ENCODE measurements at places on chromosomes 5 and 9.

- no peak for DNase-seq
Observed at GRCh38 chr5:97131921-97132320, 10.5 kb downstream of the LIX1 start.

DNA sequence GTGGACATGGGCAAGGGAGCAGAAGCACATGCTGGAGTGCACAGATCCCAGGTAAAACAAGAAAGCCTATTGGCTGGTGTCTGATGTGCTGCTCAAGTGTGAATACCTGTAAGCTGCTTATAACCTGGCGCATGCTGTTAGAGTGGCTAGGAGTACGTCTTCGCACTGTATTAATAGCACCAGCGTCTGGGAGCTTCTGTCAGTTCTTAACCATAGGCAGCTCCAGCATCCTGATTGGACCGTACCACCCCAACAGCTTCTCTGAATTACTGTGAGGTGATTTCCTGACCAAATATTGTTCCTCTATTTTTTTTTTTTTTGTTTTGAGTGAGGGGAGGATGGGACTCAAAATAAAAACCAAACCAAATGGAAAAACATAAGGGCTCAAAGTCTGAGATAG, 987.6 kb downstream of the PTPRD start:
- no peak for DNase-seq

DNA sequence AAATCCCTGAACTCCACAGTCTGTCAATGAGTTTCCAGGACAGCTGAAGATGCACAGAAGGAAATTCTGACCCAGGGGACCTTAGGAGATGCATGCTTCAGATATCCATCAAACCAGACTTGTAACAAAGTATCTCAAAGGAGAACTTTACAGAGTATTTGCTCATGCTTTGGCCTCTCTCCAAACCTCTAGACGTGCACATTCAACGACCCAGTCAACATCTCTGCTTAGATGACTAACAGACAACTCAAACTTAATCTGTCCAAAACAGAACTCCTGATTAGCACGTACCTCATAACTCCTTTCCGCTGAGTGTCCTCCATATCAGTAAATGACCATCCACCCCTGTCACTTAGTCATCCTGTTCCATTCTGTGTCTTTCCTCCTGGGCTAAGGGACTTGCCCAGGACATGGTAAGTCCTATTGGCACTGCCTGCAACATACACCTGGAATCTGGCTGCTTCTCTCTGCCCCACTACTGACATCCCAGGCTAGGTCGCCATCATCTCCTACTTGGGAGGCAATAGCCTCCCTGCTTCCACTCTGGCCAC, 107.4 kb downstream of the LMNB1 start:
- no peak for DNase-seq

DNA sequence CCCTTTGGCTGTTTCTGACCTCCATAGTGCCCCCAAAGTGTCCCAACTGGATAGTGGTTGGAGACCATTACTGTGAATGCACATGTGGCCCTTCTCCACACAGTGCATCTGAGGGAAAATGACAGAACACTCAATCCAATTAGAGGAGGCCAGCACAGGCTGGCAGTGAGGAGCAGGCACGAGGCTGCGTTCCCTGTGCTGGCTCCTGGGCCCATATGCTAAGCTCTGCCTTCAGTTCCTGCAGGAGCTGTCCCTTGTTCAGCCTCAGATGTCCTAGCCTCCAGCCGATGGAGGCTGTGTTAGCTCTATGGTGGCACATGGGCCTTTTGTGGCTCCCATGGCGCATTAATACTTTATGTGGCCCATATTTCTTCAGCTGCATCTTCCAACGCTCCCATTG, 35.8 kb downstream of the ALG2 start:
- no peak for DNase-seq

GRCh38 chr5:168364151-168364661, 72.8 kb downstream of the WWC1 start:
- DNase-seq = no peak

DNA sequence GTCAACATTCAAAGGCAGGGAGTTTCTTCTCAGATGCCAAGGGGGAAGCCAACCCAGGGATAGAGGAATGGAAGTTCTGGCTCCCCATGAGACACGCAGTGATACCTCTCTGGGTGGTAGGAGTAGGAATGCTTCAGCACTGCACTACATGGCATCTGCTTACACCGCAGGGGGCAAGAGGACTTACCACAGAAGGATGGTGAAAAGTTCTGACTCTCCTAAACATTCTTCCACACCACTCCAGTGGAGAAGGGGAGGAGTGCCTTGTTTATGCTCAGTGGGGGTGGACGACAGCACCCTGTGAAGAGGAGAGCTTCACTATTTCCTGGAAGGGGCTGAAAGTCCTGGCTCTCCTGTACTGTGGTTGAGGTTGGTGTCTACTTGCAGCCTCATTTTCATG, 1011.3 kb upstream of the WWC1 start:
- DNase-seq = no peak

- DNase-seq = no peak
Observed at GRCh38 chr5:126801992-126802294, 25.0 kb downstream of the LMNB1 start.

- DNase-seq = no peak
Observed at GRCh38 chr5:1226231-1226630, 1.1 kb downstream of the SLC6A18 start.

- no peak for DNase-seq
Observed at GRCh38 chr9:122086873-122087272, 6.2 kb downstream of the TTLL11 start.

GRCh38 chr9:104779946-104780535, 16.1 kb downstream of the NIPSNAP3B start:
- DNase-seq = no peak

- DNase-seq = no peak
Observed at GRCh38 chr5:53031695-53032096, 42.5 kb downstream of the ITGA2 start.
